ENCODE measurements at places on chromosomes 7 and 10.

GRCh38 chr7:101094791-101095375, 9.6 kb downstream of the TRIM56 start:
- DNase-seq = peak; percentile 40

DNA sequence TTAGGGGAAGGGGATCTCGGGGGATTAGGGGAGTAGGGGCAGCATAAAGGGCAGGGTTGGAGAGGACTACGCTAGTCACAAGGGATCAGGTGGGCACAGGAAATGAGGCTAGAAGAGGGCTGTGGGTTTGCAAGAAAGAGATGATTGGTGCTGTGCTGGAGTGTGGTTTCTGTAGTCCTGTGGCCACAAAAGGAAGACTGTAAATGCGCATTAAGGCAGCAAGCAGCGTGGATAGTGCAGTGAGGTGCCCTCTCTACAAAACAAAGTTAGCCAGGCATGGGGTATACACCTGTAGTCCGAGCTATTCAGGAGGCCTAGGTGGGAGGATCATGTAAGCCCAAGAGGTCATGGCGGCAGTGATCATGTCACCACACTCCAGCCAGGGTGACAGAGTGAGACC, 212.1 kb downstream of the MLLT10 start:
- no peak for DNase-seq

- no peak for DNase-seq
Measured at GRCh38 chr7:149850007-149850594, 11.9 kb downstream of the ZNF862 start.

GRCh38 chr10:127964621-127965020, 57.7 kb downstream of the PTPRE start:
- peak; percentile 49 for DNase-seq

DNA sequence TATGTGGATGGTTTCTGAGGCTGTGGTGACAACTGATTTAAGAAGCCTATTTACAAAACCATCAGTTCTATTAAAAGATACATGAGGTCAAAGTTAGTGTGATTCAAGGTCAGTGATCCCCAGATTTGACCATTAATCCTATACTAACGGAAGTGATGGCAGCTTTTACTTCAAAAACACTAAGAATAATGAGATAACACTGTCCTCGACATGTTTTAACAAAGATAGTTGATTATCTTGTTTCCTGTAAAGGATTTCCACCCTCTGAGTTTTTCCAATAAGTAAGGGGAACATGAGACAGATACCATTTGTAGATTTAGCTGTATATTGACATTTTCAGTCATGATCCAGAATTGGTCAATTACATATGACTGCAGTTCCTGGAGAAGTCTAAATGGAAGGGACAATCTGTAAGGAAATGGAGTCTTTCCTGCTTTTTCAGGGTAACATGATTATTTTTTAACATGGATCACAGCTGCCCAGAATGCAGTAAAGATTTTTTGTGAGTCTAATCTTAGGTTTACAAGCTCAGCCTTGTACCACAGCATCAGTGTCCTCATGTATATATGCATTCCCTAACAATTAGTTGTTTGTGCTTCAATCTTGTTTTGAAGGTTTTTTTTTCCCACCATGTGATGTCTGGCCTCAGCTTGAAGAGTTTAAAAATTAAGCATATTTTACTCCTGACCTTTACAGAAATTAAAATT, 188.0 kb downstream of the PPP1R9A start:
- no peak for DNase-seq

- DNase-seq = no peak
Measured at GRCh38 chr7:67311901-67312300, 315.3 kb downstream of the TYW1 start.

DNA sequence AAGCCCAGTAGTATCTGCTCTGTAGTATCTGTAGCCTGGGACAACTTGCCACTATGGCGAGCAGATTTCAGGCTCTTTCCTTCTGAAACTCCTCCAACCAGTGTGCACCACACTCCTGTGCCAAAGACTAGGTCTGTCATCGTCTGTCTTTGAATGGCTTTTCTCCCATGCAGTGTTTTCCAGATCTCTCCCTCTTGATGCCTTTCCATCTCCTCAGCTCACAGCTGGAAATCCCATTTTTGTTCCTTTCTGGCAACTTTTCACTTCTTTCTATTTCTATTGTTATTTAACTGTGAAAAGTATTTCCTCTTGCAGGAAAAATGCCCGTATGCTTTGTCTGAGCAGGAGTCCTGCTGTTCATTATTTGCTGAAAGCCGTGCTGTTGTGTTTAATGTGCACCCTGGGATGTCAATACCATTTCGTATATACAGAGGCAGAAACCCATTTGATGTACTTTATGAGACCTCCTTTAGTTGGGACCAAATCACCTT, 373.7 kb downstream of the PHTF2 start:
- no peak for DNase-seq

GRCh38 chr10:77732213-77733003, 94.8 kb upstream of the KCNMA1 start:
- no peak for DNase-seq

DNA sequence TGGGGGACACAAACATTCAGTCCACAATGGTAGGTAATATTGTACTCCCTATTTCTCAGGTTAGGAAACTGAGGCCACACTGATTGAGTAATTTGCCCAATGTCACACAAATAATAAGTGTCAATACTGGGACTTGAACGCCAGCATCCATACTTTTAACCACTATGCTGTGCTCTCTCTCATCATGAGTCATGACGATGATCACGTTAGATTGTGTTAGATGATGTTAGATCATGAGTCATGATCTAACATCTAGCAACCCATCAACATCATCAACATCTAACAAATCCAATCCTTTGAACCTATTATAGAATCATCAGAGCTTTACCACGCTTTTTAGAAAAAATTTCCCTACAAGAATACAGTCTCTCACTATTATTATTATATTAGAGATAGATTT, 28.1 kb upstream of the HERPUD2 start:
- no peak for DNase-seq

- DNase-seq = no peak
Measured at GRCh38 chr10:68537796-68538195, 10.5 kb upstream of the SLC25A16 start.

DNA sequence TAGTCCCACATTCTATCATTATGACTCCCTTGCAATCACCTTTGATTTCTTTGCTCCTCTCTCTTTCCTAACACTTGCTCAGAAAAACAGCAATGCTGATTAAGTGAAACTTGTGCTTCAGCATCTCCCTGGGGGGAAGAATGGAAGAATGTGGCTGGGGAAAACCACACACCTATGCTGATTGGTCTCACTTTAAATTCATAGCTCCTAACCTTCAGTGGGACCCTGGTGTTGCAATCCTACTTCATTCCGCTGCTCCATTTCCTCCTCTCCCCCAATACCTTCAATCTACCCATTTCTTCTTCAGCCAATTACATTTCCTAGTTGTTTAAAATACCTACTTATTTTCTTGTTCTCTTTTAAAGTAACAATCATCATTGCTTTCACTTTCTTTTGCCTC, 1166.7 kb upstream of the C7orf33 start:
- no peak for DNase-seq

DNA sequence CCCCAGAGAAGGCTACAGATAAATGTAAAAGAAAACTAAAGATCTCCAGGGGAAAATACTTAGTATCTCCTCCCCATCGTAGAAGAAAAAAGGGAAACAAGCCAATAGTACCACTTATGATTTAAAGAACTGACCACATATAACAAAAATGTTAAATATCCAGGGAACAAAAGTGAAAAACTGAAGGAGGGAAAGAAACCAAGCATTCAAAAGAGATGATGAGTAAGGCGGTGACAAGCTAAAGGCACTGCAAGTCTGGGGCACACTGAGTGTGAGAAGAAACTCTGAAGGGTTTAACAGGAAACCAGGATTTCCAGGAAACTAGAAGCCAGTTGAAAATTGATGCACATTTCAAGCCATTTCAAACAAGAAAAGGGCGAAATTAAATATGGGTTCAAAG, 226.3 kb downstream of the AHR start:
- no peak for DNase-seq

GRCh38 chr7:37104822-37105518, 343.7 kb downstream of the ELMO1 start:
- DNase-seq = no peak

- DNase-seq = no peak
Measured at GRCh38 chr10:132743925-132744490, 41.9 kb downstream of the NKX6-2 start.

DNA sequence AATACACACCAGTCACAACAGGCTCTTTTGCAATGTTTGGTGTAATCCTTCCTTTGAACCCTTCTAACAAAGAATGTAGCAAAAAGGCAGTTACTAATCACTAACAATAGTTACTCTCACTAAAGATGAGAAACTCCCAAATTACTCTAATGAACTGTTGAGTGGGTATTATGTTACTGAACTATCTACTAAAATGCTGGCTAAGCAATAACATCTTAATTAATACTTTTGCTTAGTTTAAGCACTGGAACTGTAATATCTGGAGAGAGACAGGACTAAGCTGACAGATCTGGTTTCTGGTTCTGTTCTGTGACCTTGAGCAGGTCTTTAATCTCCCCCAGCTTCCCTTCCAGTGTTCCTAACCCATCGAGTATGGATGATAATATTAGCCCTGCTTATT, 241.7 kb downstream of the CHCHD3 start:
- no peak for DNase-seq

DNA sequence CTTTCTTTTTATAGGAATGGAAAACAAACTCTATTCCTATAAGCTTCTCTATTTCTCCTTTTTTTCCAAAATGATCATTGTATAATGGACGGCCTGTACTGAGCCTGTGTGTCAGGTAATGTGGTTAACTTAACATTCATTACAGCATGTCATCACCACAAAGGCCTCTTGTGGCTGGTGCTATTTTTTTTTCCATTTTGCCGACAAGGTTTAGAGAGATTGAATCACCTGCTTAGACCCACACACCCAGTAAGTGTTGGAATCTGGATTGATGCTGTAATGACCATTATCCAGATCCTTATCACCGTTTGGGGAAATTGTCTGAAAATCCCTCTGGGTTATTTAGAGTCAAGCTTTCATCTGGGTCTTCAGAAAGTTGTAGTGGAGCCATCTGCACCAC, 18.5 kb downstream of the AKR1B15 start:
- no peak for DNase-seq

DNA sequence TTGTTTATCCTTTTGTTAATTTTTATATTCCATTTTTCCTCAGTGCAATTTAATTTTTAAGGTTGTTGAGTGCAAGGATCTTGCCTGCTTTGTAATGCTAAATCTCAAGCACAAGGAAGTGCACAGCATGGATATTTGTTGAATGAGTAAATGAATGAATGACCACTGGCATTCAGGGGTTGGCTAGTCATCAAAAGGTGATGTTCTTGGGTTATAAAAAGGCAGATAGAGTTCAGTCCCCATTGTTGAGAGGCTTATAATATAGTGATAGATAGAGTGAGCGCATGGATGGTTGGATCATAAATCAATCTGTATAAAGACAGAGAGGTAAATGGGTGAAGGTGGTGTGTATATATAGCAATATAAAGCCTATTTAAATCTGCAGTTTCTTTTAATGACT, 193.2 kb upstream of the KLF6 start:
- no peak for DNase-seq

GRCh38 chr10:35821339-35821911, 179.3 kb upstream of the FZD8 start:
- DNase-seq = no peak

DNA sequence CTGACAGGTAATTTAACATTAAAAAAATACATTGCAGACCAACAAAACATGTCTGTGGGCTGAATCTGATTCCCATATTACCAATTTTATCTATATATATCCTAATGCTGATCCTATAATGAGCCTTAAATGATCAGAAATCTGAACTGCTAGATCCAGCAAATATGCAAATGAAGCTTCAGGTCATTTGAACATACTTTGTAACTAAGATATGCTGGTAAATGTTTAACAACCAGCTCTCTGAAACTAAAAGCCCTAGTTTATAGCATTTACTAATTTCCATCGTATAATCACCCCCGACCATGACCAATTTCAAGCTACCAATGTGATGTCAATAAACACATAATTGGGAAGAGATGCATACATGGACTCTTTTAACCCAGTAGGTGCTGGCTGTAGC, 42.1 kb downstream of the PANK1 start:
- DNase-seq = no peak

- DNase-seq = no peak
Measured at GRCh38 chr7:130210181-130210935, 2.7 kb downstream of the SSMEM1 start.

GRCh38 chr10:8235253-8236027, 181.0 kb downstream of the GATA3 start:
- no peak for DNase-seq

DNA sequence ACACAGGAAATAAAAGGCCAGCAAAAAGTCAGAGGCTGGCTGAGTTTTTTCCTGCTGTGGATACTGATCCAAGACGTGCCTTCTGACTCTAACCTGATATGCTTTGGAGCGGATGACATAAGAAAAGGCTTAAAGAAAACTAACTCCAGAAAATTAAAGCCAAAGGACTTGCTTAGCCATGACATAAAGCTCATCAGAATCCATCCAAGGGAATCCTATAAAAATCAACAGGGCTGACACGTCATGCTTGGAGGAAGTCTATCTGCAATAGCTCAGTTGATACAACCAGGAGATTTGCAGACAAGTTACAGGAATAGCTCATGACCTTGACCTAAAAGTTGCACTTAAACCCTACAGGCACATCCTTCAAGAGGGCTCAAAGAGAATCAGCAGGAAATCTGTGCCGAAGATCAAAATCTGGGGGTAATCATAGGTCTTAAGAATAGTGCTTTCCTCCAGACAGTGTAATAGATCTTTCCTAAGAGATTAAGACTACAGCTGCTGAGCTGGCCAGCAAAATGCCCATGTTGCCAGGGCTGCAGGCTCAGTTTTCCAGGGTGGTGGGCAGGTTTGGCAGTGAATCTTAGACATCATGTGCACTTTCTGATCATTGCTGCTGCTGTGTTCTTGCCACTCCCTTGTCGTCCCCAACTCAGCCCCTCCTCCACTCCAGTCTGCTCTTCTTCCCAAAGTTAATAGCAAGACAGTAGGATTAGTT, 111.5 kb upstream of the SVIL start:
- DNase-seq = no peak

GRCh38 chr7:28550580-28551186, 138.4 kb downstream of the CREB5 start:
- no peak for DNase-seq

- no peak for DNase-seq
Measured at GRCh38 chr10:126014309-126014708, 117.9 kb downstream of the FANK1 start.

DNA sequence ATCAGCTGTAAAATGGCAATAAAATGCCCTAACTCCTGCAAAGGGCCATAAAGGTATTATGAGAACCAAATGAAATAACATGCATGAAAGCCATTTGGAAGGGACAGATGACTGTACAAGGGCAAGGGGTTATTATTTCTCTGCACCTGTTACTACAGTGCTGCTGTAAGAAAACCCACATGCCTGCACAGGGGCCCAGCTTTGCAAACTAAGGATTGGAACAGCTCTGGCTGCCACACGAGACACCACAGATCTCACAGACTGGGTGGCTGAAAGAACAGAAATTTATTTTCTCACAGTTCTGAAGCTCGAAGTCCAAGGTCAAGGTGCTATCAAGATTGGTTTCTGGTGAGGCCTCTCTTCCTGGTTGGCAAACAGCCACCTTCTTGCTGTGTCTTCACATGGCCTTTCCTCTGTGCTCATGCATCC, 409.0 kb upstream of the NRP1 start:
- DNase-seq = no peak

GRCh38 chr7:35356495-35356894, 102.6 kb upstream of the TBX20 start:
- DNase-seq = no peak

GRCh38 chr7:100801833-100802568, 25.3 kb downstream of the EPHB4 start:
- DNase-seq = no peak

GRCh38 chr10:13885238-13885990, 298.6 kb downstream of the PRPF18 start:
- peak; percentile 78 for DNase-seq

GRCh38 chr10:58457761-58458616, 54.7 kb upstream of the BICC1 start:
- no peak for DNase-seq
